ENCODE measurements at places on chromosomes 12 and 14.

- DNase-seq: no peak
Measured at GRCh38 chr12:106046947-106047346, 91.8 kb downstream of the NUAK1 start.

DNA sequence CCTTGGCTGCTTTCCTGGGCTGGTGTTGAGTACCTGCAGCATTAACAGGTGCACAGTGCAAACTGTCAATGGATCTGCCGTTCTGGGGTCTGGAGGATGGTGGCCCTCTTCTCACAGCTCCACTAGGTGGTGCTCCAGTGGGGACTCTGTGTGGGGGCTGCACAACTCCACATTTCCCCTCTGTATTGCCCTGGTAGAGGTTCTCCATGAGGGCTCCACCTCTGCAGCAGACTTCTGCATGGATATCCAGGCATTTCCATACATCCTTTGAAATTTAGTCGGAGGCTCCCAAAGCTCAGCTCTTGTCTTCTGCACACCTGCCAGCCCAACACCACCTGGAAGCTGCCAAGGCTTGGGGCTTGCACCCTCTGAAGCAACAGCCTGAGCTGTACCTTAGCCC, 198.6 kb downstream of the GXYLT1 start:
- no peak for DNase-seq

DNA sequence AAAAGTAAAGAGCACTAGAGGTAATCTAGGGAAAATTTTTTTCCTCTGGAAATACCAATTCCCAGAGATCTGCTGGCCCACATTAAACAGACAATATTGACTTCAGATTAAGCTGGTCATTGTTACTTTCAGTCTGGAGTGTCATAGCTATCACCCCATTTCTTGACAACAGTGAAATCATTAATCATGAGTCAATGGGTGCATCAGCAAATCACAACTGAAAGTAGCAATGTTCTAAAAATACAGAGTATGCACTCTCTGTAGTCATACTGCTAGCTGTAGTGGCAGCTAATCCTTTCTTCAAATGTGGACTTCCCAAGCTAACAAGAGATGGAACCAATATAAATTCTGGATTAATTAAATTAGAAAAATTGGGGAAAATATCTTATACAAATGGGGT, 129.9 kb downstream of the CPNE8 start:
- DNase-seq: no peak

DNA sequence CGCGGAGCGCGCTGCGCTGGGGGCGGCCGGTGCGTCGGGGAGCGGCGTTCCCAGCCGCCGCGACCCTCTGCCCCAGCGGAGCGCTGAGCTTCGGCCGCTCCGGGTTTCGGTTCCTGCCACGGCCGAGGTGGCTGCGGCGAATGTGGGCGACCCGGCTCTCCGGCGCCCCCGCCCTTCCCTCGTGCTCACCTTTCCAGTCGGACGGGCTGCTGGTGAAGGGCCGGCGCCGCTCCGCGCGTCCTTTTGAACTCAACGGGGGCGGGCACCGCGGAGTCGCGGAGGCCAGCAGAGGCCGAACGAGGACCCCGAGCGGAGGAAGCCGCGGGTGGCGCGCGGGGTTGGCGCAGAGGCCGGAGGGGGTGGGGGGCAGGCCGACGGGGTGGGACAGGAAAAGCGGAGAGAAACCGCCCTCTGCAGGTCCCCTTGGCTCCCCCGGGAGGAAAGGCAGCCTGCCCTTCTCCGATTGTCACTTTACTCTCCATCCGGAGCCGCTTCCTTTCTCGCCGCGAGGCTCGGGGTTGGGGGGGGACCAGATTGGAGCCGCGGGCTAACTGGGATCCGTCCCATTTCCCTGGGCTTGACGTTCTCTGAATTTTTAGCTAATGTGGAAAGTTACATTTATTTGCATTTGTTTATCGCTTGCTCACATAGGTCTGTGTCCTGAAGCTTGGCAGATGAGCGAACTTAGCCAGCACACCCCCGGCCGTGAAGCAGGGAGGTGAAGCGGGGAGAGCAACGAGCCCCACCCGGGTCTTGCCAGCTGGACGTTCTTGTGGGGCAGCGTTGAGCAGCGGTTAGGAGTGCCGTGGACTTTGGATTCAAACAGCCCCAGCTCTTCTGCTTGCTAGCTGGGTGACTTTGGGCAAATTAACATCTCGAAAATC, at the start of gene SMAGP:
TSS of gene SMAGP (minus strand) at position 349 of the 884 bp plus-strand sequence. CDS start 1,137 bp downstream, outside the sequence.
- DNase-seq: peak; percentile 40
